ENCODE measurements at places on chromosomes 13 and 19.

DNA sequence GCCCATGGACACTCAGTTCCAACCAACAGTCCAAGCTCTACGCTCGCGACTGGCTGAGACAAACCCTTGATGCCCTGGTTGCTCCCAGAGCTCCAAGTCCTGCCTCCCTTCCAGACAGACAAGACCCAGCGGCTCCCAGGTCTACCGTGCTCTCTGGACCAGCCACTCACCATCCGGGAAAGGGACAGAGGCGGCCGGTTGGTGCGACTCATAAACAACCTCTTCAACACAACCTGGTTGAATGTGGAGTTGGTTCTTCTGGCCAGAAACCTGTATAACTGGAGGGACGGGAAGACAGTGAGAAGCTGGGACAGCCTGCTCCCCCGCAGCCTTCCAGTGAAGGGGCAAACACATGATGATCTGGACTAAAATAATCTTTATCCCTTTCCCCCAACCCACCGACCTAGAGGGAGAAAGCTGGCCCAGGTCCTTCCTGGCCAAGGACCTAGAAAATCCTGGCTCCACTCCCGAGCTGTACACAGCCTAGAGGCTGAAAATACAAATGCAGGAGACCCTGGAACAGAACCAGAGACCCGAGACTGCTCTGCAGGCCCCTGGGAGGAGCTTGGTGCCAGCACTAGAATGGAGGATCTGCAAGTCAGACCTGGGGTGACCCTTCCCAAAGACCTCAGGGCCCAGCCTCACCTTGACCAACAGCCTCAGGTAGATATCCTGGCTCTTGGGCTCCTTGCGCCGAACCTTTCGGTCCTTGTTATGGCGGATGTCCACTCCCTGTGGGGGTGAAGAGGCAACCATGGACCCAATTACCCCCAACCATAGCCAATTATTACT lies 1.6 kb downstream of the RPL18 start:
- no peak for DNase-seq

GRCh38 chr13:26742691-26743358 lies 17.8 kb downstream of the GPR12 start:
- DNase-seq = no peak

DNA sequence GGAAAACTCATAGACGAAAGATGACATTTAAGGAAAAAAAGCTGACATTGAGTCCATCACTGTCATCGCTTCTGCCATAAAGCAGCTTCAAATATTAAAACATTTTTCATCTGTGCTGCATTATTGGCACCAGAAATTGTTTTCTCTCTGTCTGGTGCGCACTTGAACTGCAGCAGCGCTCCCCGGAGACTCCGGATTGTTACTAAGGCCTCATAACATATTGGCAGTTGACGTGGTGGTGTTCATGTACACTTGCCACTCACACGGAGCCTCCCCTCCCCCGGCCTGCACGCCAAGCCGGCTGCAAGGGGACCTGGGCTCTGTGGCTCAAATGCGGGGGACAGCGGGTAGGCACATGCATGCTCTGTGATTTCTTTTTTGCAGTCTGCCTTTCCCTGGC lies 203.2 kb downstream of the TSHZ3 start:
- no peak for DNase-seq

GRCh38 chr13:20130012-20130411 lies 30.8 kb downstream of the GJA3 start:
- no peak for DNase-seq

- peak; percentile 47 for DNase-seq
Observed at GRCh38 chr13:97212601-97213040, 9.5 kb upstream of the MBNL2 start.

DNA sequence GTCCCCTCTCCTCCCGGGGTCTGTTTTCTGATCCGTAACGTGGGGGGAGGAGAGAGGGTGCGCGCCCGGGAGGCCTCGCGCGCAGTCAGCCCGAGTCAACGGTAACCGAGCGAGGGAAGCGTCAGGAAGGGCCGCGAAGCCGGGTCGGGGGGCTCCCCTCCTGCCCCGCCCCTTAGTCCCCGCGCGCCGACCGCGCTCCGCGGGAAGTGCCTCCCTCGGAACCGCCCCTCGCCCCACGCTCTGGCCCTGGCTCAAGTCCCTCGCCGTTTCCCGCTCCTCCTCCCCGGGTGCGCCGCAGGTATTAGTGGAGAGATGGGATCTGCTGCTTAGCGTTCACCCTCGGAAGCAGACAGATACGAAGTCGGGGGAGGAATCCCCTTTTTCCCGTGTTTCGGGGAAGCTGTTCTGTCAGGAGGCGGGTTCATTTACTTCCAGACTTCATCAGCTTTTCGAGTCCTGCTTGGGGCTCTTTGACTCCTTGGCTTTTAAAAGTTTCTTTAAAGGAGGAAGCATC lies 770 bp downstream of the HNRNPM start:
- DNase-seq = no peak

DNA sequence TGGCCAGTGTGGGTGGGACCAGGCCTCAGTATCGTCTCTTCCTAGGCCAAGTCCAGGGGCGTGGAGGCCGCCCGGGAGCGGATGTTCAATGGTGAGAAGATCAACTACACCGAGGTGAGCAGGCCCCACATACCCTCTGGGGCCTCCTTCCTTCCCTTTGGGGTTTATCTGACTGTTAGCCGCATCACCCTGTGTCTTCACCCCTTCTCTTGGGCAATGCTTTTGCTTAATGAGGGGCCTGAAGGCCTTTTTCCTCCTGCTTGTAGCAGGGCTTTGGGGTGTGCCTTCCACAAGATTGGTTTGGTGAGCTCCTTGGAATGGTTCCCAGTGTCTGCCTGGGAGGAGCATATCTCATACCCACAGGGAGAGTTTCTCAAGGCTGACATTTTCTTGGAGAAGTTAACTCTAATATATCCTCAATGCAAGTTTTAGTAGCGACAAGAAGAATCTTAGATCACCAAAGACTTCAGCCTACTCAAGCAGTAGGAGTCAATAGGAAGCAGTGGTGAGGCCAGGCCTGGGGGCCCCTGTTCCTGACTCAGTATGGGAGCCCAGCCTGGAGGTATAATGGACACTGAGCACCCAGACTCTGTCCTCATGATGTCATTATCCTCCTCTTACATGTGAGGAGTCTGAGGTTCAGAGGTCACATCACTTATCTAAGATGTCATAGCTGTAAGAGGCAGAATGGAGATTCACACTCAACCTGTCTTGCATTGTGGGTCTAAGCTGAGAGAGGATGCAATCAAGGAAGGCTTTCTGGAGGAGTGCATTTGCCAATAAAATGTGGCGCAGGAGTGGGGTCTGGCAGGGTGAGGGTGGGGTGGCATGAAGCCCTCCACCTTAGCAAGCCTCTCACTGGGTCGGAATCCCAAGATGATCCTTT lies 2.0 kb downstream of the GPI start:
- DNase-seq = peak; percentile 36

GRCh38 chr19:32038021-32038920 lies 307.1 kb upstream of the ZNF507 start:
- no peak for DNase-seq

DNA sequence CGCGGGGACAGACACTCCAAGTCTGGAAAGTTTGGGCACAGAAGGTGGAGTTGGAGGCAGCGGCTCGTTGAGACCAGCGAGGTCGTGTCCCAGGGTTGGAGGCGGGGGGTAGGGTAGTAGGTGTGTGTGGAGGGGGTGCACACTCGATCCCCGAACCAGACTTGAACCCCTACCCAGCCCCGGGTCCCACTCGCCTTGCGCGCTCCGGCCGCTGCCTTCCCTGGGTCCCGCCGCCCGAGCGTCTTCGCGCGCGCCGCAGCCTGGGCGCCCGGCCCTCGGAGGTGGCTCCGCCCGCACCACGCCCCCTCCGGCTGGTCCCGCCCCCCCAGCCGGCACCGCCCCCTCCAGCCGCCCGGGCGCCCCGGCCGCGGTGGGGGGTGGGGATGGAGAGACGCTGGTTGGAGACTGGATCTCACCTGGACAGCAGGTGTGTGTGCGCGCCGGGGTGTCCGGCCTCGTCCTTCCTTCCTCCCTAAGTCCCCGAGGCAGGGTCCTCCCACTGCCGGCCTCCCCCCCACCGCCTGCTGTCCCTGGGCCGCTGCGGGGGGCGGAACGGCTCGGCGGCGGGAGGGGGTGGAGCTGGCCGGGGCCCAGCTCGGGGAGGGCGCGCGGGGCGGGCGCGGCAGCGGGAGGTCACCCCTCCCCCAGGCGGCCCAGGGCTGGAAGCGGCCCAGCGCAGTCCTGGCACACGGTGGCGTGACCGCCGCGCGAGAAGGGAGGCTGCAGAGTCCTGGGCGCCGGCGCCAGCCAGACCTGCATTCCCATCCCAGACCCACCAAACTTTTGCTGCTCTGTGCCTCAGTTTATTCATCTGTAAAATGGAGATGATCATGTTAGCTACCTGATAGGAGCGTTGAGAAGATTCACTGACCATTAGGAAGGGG lies at the start of gene KANK2:
KANK2 (minus strand) TSS at position 255 of the 884 bp plus-strand sequence. CDS start 3,034 bp downstream, outside the sequence.
- DNase-seq = peak; percentile 43

DNA sequence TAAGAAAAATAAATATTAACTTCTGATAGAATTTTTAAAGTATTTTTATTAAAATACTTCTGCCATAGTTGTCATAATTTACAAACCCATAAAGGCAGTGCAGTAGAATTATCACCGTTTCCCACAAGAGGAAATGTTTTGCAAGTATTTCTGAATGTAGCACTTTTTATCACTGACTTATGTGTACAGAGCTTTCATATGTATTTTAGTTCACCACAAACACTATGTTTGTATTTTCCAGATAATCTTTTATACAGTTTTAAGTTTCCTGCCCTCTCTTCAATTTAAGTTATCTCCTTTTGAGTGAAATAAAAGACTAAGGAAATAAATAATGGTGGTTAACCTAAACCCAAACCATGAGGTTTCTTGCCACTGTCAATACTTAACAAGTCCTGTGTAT lies 24.2 kb downstream of the MIPEP start:
- DNase-seq = no peak

GRCh38 chr13:36051082-36051481 lies 80.1 kb downstream of the DCLK1 start:
- DNase-seq = no peak

DNA sequence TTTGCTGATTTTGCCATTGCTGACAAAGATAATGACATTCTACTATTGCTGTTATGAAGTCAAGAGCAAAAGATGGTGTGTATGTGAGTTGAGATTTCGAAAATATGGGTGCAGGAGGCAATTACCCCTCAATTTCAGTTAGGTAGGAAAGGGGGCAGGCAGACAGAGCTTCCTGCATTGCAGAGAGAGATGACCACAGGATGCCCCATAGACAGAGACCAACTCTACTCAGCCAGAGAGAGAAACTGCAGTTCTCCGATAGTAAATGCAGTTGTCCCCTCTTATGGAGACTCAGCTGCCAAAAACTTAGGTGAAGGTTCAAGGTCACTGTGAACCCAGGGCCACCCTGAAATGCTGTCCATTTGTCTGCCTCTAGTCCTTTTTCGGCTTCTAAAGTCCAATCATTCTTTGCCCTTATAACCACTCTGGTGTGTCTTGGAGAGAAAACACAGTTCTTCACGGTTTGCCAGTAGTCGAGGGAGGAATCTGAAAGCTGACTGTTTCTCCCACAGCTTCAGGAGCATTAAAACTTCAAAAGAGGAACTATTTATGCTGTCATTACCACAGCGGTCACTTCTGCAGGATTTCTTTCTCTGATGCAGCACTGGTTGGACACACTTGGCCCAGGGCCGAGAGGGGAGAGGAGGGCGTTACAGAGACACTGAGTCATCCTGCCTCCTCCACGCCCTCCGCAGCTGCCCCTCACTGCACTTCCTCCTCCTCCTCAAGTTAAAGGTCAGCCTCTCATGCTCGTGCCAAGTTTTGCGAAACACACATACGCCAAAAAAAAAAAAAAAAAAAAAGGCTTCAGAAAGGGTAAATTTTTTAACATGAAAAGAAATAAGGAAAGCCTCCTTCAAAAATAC lies 264.3 kb downstream of the FOXO1 start:
- DNase-seq = peak; percentile 97

GRCh38 chr13:46354156-46355087 lies 32.6 kb downstream of the RUBCNL start:
- peak; percentile 86 for DNase-seq

DNA sequence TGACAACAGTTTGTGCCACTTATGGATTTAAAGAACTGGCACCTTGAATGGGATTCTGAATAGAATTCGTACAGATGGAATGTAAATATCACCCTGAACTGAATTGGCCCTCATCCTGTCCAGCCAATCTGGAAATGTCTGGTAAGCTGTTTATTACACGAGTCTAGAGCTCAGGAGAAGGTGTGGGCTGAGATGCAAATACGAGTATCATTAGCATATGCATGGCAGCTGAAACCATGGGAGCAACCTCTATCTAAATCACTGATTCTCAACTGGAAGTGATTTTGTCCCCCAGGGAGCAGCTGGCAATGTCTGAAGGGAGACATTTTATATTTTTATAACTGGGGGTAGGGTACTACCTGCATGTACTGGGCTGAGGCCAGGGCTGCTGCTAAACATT lies 15.6 kb upstream of the VWA8 start:
- DNase-seq = no peak

GRCh38 chr19:37905946-37906868 lies at the start of gene WDR87:
TSS of gene WDR87 (minus strand) at chr19:37906594. CDS start at chr19:37898239, 8,355 bp downstream.
- DNase-seq = no peak

DNA sequence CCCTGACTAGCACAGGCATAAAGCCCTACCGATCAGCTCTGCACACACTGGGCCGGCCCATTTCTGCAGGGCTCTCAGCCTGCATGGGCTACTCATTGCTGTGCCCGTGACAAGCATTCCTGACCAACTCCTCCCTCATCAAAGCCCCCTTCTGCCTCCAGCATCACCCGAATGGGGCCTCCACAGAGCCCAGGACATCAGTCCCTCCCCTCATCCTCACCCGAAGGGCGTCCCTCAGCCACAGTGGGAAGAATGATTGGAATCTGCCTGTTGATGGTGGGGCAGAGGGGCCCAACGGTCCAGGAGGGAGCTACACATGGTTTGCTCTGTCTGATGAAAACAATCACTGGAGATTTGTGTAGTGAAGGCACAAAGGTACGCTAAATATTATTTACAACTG lies 43.8 kb downstream of the SERP2 start:
- no peak for DNase-seq

- DNase-seq = no peak
Observed at GRCh38 chr19:1172353-1173158, 1.5 kb downstream of the SBNO2 start.
